ENCODE measurements at places on chromosomes 2 and 18. TPM values are rescaled to one million over a fixed set of nuclear protein-coding genes. Genes with fewer than 3 reads are reported as not detected.
A peak's percentile ranks its signal among the peaks of the same experiment; 100 is the strongest.

GRCh38 chr2:55843096-55843993 lies 80.2 kb downstream of the EFEMP1 start:
- H3K4me3 ChIP-seq: no peak overlapping the region
- DNase-seq: no peak
- H3K36me3 ChIP-seq: no peaks in the 10 kb centered on the region
- H3K27ac ChIP-seq: no peak overlapping the region
- H3K27me3 ChIP-seq: no peaks in the 10 kb centered on the region

GRCh38 chr18:23859466-23860336 lies 154.9 kb upstream of the TTC39C start:
- peaks cover 8% of the 10 kb centered on the region for H3K4me1 ChIP-seq
- no peak overlapping the region for H3K4me3 ChIP-seq
- DNase-seq: no peak
- no peaks in the 10 kb centered on the region for H3K36me3 ChIP-seq

DNA sequence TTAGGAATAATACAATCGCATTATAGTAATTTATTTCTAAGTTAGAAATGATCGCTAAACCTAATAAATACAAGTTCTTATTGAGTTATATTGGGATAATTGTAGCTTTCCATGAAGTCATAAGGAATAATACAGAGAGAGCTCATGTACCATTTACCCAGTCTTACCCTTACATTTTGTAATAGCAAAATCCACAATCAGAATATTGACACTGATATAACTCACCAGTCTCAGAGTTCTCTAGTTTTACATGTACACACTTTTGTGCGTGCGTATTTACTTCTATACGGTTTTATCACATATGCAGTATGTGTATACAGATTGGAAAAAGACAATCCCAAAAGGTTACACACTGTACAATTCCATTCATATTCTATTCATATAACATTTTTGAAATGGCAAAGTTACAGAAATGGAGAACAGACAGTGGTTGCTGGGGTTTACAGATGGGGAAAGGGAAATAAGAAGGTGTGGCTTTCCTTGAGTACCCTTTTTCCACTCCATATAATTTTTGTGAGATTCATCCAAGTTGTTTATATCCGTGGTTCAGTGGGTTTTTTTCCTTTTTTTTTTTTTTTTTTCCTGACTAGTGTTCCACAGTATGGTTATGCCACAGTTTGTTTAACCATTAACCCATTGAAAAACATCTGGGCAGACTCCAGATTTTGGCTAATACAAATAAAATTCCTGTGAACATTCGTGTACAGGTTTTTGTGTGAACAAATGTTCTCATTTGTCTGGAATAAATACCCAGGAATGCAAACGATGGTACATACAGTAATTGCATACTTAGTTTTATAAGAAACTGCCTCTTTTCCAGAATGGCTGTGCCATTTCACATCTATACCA lies 117.2 kb downstream of the HNMT start:
- H3K27ac ChIP-seq: no peak overlapping the region
- H3K4me3 ChIP-seq: no peak overlapping the region
- H3K4me1 ChIP-seq: no peaks in the 10 kb centered on the region
- DNase-seq: no peak

DNA sequence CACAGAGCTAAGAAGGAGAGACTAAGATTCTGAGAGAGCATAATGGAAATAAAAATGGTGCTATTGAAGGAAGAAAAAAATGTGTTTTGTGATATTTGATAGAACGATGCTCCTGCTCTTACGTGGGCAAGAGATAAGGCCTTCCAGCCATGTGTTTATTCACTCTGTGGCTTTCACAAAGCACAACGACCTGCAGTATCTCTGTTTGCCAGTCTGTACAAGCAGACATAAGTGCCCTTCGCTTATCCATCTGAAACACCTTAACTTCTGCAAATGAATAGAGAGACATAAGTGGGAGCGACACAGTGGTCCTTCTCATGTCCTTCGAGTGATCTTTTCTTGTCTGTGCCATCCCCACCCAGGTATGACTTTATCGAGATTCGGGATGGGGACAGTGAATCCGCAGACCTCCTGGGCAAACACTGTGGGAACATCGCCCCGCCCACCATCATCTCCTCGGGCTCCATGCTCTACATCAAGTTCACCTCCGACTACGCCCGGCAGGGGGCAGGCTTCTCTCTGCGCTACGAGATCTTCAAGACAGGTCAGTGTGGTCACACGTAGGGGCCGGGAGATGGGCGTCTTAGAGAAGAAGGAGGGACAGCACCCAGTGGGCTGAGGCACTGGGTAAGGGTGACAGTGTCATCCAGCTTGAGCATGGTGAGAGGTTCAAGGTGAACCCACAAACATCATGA lies 33.7 kb downstream of the NRP2 start:
- peaks cover 78% of the 10 kb centered on the region for H3K4me1 ChIP-seq
- no peak overlapping the region for H3K4me3 ChIP-seq
- no peak overlapping the region for H3K27ac ChIP-seq

- H3K27ac ChIP-seq: peak overlapping the region; percentile 47
- no peaks in the 10 kb centered on the region for H3K27me3 ChIP-seq
- DNase-seq: no peak
Observed at GRCh38 chr18:36567800-36568199, 261.0 kb downstream of the TPGS2 start.

DNA sequence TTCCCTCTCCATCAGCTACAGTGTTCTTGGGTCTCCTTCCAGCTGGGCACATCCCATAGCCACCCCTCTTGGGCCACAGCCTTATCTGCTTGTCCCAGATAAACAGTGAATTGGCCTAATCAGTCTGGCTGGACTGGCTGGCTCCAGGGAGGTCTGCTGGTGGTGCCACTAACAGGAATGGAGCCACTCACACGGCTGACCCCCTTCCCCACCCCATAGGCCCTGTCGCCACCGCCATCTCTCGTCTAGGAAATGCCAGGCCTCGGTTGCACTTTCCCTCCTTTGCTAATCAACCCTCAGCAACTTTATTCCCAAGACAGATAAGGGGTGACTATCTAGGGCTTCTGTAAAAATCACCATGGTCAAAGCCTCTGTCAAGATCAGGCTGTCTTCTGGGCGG lies 23.0 kb upstream of the TNP1 start:
- no peak overlapping the region for H3K4me3 ChIP-seq
- H3K27ac ChIP-seq: no peak overlapping the region
- DNase-seq: no peak

DNA sequence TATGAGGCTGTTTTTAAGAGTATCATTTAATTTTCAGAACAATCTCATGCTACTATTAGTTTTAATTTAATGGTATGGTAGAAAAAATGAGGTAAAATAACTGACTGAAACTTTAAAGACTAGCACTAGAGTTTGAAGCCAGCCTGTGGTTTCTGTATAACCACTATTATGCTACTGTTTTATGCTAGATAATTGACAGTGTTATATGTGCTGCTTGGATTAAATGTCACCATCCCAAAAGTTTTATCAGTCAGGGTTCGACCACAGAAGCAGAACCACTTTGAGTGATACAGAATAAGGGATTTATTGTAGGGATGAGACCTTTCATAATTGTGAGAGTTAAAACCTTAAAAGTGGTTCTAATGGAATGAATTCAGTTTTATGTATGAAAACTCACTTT lies 271.6 kb downstream of the PTGR3 start:
- H3K27ac ChIP-seq: no peak overlapping the region
- no peaks in the 10 kb centered on the region for H3K27me3 ChIP-seq
- DNase-seq: no peak
- H3K4me1 ChIP-seq: no peaks in the 10 kb centered on the region

- no peak overlapping the region for H3K4me3 ChIP-seq
- H3K4me1 ChIP-seq: no peaks in the 10 kb centered on the region
- no peaks in the 10 kb centered on the region for H3K36me3 ChIP-seq
- no peak for DNase-seq
- no peak overlapping the region for H3K27ac ChIP-seq
- no peaks in the 10 kb centered on the region for H3K27me3 ChIP-seq
Observed at GRCh38 chr2:49131801-49132200, 22.5 kb downstream of the FSHR start.

GRCh38 chr2:179349670-179350303 lies 85.2 kb upstream of the SESTD1 start:
- no peak for DNase-seq
- H3K27ac ChIP-seq: no peak overlapping the region
- H3K4me3 ChIP-seq: no peak overlapping the region
- no peaks in the 10 kb centered on the region for H3K27me3 ChIP-seq

- DNase-seq: peak; percentile 41
- no peak overlapping the region for H3K4me3 ChIP-seq
- no peaks in the 10 kb centered on the region for H3K27me3 ChIP-seq
- H3K36me3 ChIP-seq: no peaks in the 10 kb centered on the region
Observed at GRCh38 chr2:219506802-219507526, 7.3 kb upstream of the ASIC4 start.

DNA sequence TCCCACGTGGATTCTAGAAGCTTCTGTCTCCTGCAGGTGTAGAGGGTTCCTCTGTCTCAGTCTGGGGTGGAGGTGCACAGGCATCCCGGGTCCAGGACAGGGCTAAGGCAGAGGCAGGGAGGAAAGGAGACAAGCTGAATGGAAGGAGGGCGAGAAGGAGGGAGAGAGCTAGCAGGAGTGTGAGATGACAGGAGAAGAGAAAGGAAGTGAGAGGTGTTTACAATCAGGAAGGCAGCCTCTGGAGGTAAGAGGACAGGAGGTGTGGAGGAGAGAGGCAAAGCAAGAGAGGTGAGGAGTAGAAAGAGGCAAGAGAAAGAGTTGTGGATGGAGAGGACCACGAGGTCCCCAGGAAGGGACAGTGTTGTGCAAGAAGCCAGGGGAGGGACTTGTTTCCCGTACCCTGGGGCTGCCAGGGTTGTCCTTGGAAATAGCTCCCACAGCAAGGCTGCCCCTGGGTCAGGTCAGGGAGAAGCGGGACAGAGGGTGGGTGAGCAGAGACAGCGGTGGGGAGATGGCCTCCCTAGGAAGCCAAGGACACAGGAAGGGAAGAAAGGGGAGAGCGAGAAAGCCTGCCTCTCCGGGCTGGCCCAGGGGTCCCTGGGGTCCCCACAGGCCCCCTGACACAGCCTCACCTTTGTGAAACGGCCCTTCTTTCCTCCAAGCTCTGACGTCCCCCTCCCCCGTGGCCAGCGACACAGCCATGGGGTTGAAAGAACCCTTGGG lies 136.9 kb downstream of the CYP26B1 start:
- no peaks in the 10 kb centered on the region for H3K27me3 ChIP-seq
- no peak overlapping the region for H3K27ac ChIP-seq
- H3K4me1 ChIP-seq: no peaks in the 10 kb centered on the region
- DNase-seq: no peak
- no peak overlapping the region for H3K4me3 ChIP-seq

GRCh38 chr2:142048581-142048980 lies 82.2 kb downstream of the LRP1B start:
- no peak overlapping the region for H3K4me3 ChIP-seq
- no peaks in the 10 kb centered on the region for H3K27me3 ChIP-seq
- no peak for DNase-seq

DNA sequence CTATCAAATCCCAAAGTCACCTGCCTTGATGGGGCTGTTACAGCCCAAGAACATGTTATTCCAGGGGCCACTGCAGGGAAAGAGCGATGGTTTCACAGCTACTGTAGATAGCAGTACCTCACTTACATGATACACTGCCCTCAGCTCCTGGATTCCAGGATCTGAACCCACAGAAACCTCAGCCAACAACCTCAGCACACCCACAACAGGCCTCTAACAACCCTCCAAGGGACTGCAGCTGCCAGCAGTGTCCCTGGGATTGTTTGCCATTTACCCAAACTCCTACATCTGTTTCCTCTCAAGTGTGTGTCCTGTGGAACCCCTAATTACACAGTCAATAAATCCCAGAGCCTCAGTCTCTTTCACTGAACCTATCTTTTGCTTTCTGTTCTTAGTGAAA lies 28.2 kb downstream of the OSBPL1A start:
- H3K36me3 ChIP-seq: no peaks in the 10 kb centered on the region
- H3K27me3 ChIP-seq: no peaks in the 10 kb centered on the region
- no peak overlapping the region for H3K27ac ChIP-seq
- no peaks in the 10 kb centered on the region for H3K4me1 ChIP-seq
- H3K4me3 ChIP-seq: no peak overlapping the region
- DNase-seq: no peak

DNA sequence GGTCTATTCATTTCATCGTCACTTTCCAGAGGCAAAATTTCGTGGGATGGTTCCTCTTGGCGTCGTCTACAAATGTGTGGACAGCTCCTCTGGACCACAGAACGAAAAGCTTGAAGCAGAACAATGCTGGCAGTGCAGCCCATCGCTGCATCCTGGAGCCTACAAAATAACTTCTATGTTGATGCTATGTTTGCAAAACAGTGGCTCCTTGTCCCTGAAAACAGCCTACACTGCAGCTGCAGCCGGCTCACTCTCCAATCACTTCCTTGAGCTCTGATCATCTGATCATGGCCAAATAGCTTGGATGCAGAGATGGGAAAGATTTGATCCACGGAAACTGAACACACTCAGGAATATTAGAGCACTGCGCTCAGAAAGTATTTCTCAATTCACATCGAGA lies 60.0 kb downstream of the DOCK10 start:
- H3K4me1 ChIP-seq: peaks cover 2% of the 10 kb centered on the region
- H3K27ac ChIP-seq: no peak overlapping the region
- DNase-seq: no peak
- H3K36me3 ChIP-seq: no peaks in the 10 kb centered on the region
- no peak overlapping the region for H3K4me3 ChIP-seq
- H3K27me3 ChIP-seq: no peaks in the 10 kb centered on the region

- no peaks in the 10 kb centered on the region for H3K4me1 ChIP-seq
- no peaks in the 10 kb centered on the region for H3K27me3 ChIP-seq
- H3K36me3 ChIP-seq: no peaks in the 10 kb centered on the region
- no peak overlapping the region for H3K4me3 ChIP-seq
- no peak for DNase-seq
- no peak overlapping the region for H3K27ac ChIP-seq
Observed at GRCh38 chr2:236935083-236935482, 150.6 kb upstream of the COPS8 start.

DNA sequence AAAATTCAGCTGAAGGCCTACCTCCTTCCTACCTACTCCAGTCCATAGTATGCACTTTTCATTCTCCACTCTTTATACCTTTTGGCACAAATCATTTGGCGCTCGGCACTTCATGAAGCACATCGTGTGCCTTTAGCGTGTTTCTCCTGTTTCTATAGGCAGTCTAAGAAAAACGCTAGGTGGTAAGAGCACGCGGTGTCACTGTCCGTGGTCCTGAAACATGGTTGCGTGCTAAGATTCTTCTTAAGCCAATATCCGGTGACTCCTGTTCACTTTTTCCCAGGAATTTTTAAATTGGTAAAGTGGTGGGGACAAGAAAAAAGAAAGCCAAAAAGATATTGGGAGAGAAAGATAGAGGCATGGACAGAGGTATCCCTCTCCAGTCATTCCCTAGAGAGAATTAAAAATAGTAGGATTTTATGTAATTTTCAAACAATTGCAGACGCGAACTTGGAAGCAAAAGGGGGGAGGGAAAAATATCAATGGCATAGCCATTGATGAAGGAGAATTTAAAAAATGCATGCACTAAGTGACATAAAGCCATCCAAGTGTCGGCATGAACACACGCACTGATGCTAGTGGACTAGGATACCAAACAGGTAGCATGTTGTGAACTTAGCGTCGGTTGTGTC lies 1.4 kb upstream of the CTNNA2 start:
- H3K36me3 ChIP-seq: no peaks in the 10 kb centered on the region
- peaks cover 23% of the 10 kb centered on the region for H3K4me1 ChIP-seq
- peak overlapping the region; percentile 68 for H3K4me3 ChIP-seq

- no peak overlapping the region for H3K4me3 ChIP-seq
- H3K27me3 ChIP-seq: peaks cover 16% of the 10 kb centered on the region
- DNase-seq: no peak
- peaks cover 5% of the 10 kb centered on the region for H3K4me1 ChIP-seq
Observed at GRCh38 chr2:241849616-241850543, 8.8 kb downstream of the PDCD1 start.

The TBC1D8 gene
- 3.9 TPM for total RNA-seq

The GATA6 gene
- 0.26 TPM for total RNA-seq

The SETBP1 gene
- total RNA-seq: 12.0 TPM

The MC2R gene
- not detected for total RNA-seq

The MAP2 gene
- 102 TPM for total RNA-seq

The RNF125 gene
- 4.4 TPM for total RNA-seq
